ENCODE measurements at places on chromosomes 16 and 17. TPM values are rescaled to one million over a fixed set of nuclear protein-coding genes. Genes with fewer than 3 reads are reported as not detected.
A peak's percentile ranks its signal among the peaks of the same experiment; 100 is the strongest.

- peak; percentile 47 for DNase-seq
These were observed 4.4 kb downstream of the CBX4 start for GRCh38 chr17:79834565-79835469.

- DNase-seq = no peak
These were observed 206.8 kb downstream of the PRKCA start for GRCh38 chr17:66508896-66509844.

- DNase-seq = no peak
These were observed 187.1 kb downstream of the TMEM114 start for GRCh38 chr16:8402981-8403843.

DNA sequence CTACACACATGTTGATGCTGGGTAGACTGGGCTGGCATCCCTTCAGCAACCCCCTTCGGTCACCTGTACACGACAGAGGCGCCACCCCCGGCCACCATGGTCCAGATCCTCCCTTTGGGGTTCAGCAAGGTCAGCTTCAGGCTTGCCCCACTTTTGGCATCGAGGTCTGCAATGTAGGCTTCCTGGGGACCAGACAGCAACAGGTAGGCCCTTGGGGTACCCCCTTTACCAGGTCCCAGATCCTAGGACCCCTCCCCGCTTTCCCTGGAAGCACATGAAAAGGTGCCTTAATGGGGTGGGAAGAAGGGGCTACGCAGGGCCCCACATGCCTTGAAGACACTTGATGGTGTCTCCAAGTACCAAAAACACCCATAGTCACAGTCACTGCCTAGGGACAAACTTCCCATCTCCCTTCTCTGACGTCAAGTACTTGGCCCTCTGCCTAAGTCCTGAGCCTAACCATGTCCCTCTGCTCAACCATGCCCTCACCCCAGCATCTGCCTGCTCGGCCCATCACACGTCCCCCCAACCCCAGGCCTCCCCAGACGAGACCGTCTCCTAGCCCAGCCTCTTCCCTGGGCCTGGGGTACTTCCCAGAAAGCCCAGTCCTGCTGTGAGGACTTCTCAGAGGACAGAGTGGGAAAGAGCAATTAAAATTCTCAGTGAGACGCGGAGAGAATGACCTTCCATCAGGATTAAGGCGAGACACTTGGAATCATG, 12.1 kb downstream of the ACLY start:
- no peak for DNase-seq

DNA sequence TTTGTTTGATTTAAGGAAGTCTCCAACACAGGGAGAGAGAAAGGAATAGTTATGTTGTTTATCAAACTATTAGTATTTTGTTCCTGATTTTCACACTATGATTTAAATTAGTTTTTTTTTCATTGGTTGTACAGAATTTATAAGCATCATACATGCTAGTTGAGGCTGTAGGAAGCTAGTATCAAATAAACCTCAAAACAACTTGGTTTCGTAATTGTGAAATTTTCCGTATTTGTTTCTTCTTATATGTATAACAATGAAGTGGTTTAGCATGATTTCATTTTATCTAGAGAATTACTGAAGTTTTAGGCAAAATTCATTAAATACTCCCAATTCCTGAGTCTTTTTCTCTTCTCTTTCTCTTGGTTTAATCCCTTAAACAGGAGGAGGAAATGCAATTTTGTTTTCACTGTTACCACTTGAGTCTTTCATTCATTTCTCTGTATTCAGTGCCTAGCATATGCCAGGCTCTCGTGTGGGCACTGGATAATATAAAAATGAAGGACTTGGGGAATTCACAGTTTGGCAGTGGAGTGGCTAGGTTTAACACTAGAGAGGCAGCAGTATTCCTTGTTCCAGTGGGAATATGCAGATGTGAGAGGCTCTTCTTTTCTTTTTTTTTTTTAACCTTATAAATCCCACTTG, 1.8 kb downstream of the CYLD start:
- no peak for DNase-seq

DNA sequence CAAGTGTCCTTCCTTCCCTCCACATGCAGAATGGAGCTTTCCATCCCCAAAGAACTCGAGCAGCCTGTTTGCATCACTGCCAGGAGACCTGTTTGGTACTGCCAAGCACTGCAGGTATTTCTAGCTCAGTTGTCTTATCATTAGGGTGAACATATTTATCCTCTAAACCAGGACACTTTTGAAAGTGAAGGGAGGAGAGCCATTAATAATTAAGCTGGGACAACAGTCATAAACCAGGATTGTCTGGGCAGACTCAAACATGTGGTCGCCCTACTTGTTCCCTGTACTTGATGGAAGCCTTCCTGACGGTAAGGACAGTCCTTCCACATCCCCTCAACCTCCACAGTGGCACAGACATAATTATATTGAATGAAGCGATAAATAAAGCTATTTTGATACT, 67.4 kb downstream of the PRKCA start:
- no peak for DNase-seq

DNA sequence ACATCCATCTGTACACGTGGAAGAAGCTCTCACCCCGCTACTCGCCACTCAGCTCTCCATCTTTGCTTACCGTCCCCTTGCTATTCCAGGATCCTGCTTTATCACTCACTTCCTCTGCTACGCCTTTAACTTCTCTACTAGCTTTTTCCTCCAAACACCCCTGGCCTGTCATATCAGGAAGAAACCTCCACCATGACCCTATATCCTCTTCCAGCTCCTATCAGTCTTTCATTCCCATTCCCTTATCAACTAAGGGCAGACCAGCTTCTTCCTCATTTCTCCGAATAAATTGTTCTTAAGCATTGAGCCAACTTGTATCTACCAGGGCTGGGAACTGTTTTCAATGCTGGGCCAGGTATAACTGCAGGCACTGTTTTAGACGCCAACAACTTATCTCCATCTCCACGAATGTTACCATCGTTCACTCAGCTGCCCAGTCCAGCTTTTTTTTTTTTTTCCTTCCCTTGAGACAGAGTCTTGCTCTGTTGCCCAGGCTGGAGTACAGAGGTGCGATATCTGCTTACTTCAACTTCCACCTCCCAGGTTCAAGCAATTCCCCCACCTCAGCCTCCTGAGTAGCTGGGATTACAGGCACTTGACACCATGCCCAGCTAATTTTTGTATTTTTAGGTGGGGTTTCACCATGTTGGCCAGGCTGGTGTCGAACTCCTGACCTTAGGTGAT, 4.3 kb downstream of the IQCK start:
- DNase-seq = no peak

The PERCC1 gene
- not detected for total RNA-seq

The MAPT gene
- 35.8 TPM for total RNA-seq

DNA sequence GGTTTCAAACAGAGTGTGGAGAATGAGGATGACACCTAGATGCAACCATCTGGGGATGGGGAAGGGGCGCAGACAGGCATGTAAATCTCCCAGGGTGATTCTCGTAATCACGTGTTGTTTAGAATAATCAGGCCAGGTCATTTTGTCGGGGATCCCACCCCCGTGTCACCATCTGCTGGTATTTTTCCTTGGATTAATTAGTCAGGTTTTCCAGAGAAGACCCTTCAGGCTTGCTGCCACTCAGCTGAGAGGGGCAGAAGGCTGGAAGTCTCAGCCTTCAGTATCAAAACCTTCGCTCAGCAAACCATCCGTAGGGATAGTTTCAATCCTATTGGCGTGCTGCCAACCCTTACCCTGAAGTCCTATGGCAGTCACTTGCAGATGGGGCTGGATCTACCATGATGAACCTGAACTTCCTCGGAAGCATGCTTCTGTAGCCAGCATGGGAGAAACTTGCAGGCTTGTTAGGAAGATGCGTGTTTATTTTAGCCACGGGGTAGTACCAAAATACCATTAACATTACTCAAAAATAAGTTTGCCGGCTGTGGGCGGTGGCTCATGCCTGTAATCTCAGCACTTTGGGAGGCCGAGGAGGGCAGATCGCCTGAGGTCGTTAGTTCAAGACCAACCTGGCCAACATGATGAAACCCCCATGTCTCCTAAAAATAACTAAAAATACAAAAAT, 7.5 kb upstream of the ADCY9 start:
- DNase-seq = no peak

The RASL10B gene
- total RNA-seq = 10.8 TPM

GRCh38 chr17:65987988-65988387, 203.9 kb downstream of the CEP112 start:
- DNase-seq = no peak

- DNase-seq = peak; percentile 60
These were observed 13.7 kb downstream of the MXRA7 start for GRCh38 chr17:76696763-76697701.

The MRPL45 gene
- total RNA-seq = 36.7 TPM

GRCh38 chr17:49570540-49571242, 5.0 kb upstream of the NXPH3 start:
- no peak for DNase-seq

DNA sequence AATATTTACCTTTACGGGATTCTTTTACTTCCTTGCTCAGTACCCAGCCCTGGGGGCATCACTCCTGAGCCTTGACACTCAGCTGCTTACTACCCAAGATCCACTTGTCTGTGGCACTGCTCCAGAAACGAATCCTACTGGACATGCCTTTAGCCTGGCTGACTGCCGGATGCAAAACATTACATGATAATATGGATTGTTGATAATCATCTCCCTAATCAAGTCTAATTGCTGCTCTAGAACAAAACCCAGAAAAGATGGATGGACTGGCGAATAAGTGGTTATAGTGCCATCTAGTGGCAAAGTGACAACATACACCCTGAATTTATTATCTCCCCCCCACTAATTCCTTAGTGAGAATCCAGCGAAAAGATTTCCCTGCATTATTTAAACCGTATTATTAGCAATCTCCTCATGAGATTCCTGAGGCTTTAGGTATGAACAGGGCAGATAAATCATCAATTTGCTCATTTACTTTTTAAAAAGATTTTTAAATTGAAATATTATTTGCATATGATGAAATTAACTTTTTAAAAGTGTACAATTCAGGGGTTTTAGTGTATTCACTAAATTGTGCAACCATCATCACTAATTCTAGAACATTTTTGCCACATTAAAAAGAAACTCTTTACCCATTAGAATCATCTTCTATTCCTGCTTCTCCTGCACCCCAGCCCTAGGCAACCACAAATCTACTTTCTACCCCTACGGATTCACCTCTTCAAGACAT, 61.6 kb downstream of the RGS9 start:
- no peak for DNase-seq

DNA sequence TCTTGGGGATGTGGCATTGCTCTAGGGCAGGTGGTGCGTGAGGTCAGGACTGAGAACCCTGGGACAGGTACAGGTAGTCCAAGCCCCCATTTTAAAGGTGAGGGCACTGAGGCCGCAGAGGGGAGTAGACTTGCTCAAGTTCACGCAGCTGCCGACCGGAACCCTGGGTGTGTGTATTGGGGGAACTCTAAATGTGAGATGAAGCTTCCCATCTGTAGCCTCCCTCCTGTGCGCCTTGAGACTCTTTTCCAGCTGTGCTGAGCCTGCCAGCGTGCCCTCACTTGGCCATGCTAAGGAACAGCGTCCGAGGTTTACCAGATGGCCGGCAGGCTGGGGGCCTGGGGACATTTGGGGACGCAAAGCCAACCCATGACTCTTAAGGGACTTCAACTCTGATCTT, 79.0 kb upstream of the CDC42EP4 start:
- DNase-seq = no peak

DNA sequence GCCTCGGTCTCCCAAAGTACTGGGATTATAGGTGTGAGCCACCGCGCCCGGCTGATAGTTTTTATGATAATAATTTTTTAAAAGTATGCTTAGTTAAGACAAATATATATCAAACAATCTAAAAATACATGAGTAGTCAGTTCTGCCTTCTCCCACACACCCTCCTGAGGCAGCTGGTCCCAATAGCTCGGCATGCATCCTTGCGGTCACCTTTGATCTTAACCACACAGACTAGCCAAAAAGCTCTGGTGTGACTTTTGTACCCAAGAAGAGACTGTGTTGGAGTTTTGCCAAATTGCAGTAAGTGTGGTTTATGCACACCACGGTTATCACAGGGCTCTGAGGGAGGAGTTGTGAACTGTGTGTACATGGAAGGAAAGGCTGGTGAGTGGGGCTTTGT, 25.6 kb downstream of the ATP6V0A1 start:
- DNase-seq = no peak

The TP53TG3B gene
- not detected for total RNA-seq

The DHRS7C gene
- total RNA-seq = 3.9 TPM

The CHRNE gene
- total RNA-seq = 0.56 TPM

The IL21R gene
- 0.06 TPM for total RNA-seq

DNA sequence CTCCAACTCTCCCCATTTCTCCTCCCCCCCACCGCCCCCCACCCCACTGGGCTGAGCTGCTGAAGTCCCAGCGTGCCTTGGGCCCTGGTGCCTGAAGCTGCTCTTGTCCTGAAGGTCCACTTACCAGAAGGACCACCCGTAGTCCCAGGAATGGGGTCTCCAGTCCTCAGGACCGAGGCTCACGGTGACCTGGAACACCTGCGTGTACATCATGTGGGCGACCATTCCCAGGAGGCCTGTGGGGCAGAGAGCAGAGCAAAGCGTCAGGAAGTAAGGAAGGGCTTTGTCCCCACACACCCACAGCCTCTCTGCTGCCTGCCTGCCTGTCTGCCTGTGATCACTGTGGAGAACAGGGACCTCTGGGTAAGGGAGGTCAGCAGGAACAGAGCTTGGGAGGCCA, 218.7 kb downstream of the GSG1L start:
- DNase-seq = no peak

GRCh38 chr16:20611975-20612481, 35.9 kb upstream of the ACSM2B start:
- peak; percentile 29 for DNase-seq

DNA sequence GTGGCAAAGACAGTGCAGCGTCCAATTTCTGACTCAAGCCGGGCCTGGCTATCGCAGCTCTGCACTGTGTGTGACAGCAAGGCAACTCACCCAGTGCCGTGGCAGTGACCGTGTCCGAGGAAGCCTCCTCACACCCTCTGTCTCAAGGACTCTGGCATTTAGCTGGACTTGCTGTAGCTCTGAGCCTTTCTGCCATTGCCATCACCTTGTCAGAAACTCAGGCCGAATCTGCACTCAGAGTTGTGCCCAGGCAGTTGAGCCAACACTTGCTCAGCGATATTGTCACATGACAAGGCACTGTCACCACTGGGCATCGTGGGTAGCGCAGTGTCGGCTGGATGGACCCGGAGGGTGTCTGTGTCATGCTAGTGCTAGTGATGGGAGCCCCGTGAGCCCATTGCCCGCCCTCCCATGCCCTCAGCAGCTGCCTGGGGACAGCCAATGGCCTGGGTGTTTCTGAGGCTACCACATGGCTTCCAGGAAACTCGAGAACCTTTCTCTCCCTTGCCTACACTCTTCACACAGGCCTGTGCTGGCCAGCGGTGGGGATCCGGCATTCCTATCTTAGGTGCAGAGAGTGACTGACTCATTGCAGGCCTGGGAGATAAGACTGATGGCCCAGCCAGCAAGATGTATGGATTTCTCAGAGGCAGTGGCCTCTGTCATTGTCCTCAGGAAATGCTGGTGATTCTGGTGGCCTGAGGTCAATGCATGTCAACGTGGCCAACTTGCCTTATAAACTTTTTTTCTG, 22.1 kb upstream of the STH start:
- DNase-seq = no peak

Data from heart right ventricle (tissue), 16 donors.